ENCODE measurements at places on chromosomes 3 and 15.

DNA sequence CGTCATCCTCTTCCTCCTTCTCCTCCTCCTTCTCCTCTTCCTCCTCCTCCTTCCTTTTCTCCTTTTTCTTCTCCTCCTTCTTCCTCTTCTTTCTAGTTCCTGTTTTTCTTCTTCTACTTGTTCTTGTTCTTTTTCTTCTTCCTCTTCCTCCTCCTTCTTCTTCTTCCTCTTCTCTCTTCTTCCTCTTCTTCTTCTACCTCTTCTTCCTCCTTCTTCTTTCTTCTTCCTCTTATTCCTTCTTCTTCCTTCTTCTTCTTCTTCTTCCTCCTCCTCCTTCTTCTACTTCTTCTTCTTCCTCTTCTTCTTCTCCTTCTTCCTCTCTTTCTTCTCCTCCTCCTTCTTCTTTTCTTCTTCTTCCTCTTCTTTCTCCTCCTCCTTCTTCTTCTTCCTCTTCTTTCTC is 310.2 kb upstream of the LMCD1 start:
- DNase-seq, result no peak

DNA sequence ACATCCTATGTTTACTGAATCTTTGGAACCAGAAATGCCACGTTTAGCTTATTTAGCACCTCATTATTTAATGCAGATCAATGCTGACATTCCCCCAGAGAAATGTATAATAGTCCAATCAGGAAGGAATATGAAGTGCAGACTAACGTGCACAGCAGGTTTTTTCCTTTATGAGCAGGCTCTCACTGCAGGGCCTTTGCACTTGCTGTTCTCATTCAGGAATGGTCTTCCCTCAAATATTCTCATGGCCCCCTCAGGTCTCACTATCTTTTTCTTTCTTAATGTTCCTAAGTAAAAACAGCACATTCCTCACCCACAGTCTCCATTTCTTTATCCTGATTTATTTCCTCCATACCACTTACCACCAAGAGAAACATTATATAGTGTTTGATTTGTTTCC is 174.6 kb downstream of the FOXP1 start:
- DNase-seq, result no peak

DNA sequence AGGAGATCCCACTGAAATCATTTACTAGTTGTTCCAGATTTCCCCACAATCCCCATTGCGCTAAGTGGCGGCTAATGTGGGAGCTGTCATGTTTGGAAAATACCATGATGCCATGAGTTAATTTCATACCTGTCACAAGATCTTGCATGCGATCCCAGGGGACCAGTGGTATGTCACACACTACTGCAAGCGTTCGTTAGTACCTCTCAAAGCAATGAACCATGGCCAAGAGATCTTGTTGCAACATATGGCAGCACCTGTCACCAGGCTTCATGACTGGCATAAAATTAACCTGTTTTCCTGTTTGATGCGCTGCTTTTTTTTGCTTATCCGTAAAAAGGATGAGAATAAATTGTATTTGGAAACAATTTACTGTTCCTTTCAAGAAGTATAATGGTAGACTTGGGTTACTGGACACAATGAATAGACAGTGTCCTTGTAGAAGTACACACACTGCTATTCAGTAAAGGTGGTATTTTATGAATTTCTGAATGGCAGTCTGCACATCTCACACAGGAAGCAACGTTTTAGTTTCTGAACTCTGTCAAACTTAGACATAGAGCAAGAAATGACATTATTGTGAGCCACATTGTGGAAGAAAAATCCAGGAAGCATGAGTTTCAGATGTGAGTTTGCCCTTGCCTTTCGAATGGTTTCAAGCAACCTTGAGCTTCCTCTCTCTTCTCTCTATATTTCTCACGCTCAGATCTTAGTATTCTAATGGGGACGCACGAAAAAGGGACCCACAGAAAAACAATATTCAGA is 81.9 kb downstream of the CHL1 start:
- no peak for DNase-seq

- no peak for DNase-seq
These were observed 251.6 kb downstream of the RPLP1 start for GRCh38 chr15:69704229-69704628.

DNA sequence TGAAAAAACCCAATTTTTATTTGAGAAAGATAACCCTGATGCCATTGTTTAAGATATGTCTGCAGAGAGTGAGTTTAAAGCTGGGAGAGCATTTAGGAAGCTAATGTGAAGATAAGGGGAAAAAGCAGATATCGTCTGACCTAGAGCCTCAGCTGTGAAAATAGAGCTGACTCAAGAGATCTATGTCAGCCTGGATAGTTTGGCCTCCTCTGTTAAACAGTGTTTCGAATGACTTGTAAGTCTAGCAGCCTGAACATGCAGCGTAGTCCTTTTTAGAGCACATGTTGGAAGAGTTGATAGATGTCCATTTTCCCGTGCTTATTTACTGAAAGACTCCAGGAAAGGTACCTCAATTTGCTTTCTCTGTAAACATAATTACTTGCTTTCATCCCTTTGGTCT is 48.1 kb downstream of the ALCAM start:
- DNase-seq, result no peak

DNA sequence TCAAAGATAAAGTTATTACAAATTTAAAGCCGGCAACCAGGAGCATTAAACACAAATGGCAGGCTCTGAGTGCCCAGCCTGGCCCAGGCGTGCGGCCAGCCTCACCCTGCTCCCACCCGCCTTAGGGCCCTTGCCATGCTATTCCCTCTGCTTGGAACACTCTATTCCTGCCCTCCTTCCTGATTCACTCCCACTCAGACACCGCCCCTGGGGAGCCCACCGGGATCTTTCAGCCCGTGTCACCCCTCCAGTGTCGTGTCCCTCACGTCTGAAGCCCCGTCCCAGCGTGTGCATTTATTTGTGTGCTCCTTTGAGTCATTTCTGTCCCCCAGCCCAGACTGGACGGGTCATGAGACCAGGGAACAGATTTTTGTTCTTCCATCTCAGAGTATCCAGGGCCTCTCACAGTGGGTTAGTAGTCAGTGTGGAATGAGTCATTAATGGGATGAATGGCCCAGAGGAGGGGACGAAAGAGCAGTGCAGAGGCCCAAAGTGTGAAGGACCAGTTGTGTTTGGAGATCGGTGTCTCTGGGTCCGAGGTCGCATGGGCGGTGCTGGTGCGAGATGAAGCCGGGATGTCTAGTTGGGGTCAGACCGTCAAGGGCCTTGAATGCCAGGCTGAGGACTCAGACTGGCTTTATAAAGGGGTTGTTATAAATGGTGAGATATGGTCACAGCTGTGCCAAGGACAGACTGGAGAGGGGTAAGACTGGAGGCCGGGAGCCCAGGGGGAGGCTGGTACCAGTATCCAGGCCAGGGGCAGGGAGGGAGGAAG is 58.9 kb upstream of the SLC6A6 start:
- no peak for DNase-seq

DNA sequence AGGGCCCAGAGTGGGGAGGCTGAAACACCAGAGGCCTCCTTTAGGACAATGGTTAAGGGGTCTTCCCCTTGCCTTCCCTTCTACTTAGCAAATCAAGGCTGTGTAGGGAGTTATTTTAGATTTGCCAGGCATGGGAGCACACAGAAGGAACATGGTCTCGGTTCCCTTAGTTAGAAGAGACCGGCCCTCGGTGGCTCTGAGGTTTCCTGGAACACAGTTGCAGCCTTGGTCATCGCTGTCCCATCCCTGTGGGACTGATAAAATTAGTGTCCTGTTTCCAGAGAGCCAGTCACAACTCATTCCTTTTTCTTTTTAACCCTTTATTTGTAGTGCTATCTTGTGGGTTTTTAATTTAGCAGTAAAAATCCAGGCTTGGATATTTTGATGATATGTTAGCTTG is 81.4 kb downstream of the CRTC3 start:
- no peak for DNase-seq

DNA sequence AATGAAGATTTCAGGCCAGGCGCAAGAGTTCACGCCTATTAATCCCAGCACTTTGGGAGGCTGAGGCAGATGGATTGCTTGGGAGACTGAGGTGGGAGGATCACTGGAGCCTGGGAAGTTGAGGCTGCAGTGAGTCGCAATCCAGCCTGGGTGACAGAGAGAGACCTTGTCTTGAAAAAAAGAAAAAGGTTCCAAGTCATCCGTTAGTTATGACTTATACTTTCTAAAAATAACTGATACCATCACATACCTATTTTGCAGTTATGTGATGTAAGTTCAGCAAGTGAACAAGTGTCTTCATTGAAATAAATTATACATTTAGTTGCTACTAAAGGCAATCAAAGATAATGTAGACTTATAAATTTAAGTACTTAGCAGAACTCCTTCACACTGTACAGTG is 22.1 kb downstream of the CLPX start:
- DNase-seq, result no peak

- no peak for DNase-seq
These were observed 25.6 kb upstream of the GLCE start for GRCh38 chr15:69134791-69135190.

GRCh38 chr3:103158183-103158582 is 723.4 kb downstream of the ZPLD1 start:
- DNase-seq, result no peak

DNA sequence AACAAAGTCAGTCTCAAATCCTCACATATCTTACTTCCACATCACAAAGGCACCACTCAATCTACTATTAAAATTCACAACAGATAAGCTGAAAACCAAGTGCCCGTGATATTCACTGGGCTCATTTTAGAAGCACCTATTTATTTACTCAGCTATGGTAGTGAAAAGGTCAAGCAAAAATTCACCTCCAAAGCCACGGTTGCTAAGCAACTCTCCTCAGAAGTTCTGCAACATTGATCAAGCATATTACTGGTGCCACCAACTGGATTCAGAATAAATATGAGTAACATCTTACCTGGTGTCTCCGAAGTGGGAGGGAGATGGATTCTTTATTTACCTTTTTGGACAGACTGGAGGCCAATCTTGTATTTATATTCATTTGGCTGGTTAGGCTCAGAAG is 714.8 kb downstream of the FHIT start:
- peak; percentile 17 for DNase-seq

GRCh38 chr15:64614519-64614918 is 154.1 kb downstream of the ZNF609 start:
- no peak for DNase-seq

DNA sequence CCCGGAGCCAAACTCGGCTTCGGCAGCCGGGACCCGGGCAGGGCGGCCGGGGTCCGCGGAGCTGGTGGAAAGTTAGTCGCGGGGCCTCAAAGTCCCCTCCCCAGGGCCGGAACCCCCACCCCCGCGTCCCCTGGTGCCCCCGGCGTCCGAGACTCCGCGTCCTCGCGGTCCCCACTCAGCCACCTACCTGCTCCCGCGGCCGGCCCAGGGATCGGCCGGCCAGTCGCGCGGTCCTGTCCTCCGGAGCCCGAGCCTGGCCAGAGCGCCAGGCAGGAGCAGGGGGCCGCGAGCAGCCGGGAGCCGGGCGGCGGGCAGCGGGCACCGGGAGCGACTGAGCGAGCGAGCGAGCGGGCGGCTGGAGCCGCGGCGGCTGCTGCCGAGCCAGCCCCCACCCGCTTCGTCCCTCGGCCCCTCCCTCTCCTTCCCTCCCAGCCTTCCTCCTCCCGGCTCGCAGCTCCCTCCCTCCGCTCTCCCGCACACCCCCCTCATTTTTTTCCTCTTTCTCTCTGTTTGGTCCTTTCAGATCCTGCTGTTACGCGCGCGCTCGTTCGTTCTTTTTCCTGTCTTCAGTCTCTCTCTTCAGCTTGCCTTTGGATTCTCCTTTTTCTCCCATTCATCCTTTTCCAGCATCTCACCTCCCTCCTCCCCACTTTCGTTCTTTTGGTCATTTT is at the start of gene MEGF11:
MEGF11 (minus strand) TSS at position 333 of the 671 bp plus-strand sequence. CDS start 125,347 bp downstream, outside the sequence.
- DNase-seq, result no peak

DNA sequence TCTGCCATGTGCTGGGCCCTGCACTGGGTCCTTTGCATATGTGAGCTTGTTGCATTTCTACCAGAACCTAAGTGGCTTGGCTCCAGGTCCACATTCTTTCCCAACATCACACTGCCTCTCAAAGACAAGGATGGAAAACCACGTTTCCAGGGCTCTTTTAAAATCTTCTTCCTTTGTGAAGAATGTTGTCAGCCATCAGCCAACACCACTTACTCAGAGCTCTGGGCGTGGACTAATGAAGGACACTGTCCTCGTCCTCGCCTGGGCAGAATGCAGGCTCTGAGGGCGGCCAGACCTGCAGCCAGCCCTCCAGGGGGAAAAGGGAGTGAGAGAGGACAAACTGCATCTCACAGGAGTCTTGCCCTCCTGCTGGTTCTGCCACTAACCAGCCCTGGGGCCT is 49.7 kb downstream of the MAGEF1 start:
- no peak for DNase-seq

DNA sequence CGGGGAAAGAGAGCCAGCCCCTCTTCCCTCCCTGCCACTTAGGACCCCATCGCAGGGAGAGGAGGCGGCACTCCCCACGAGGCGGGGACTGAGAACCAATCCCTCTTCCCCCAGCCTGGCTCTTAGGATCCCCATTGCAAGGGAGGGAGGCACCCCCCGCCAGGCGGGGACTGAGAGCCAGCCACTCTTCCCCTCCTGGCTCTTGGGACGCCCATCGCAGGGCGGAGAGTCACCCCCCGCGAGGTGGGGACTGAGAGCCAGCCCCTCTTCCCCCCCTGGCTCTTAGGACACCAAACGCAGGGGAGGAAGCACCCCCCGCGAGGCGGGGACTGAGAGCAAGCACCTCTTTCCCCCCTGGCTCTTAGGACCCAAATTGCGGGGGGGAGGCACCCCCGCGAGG is 34.2 kb upstream of the SSUH2 start:
- DNase-seq, result no peak

- DNase-seq, result no peak
These were observed 36.3 kb downstream of the SERPINI2 start for GRCh38 chr3:167437428-167438139.

- DNase-seq, result no peak
These were observed 325.7 kb downstream of the OTOL1 start for GRCh38 chr3:161822291-161822690.

DNA sequence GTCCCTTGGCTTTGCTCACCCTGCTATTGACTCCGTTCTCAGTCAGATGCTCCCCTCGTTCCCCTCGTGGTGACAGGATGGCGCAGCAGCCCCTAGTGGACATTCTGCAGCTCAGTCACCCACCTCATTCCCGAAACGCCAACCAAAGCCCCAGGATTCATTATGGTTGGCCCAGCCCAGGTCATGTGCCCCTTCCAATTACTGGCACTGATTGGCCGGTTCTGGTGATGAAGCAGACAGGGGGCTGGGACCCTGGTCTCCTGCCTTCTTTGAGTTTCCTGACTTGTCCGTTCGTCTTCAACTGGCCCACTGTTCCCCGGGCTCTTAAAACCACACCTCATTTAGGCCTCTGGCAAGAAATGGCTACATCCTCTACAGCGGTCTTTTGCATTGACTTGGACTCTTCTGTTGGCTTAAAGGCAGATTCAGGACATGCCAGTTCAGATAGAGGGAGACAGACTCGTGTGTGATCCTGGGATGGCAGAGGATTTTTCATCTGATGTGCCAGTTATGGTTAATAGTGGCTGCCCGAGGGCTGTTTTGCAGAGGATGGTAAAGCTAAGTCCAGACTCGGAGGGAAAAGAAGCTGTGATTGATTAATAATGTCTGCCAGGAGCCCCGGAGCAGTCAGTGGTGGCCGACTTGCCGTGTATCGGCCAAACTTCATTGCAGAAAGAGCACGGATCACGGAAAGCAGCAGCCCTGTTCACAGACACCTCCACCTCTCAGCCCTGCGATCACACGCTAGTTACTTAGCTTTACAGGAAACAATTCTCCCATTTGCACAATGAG is 37.8 kb downstream of the LSM3 start:
- DNase-seq, result no peak

- DNase-seq, result no peak
These were observed 23.6 kb downstream of the CRTC3 start for GRCh38 chr15:90553248-90553745.

All from LNCaP clone FGC (cell line).